ENCODE measurements at places on chromosomes 1 and 21.

- DNase-seq: no peak
These were observed 3.8 kb downstream of the F13B start for GRCh38 chr1:197063212-197063611.

GRCh38 chr1:39779137-39779536 lies 8.0 kb upstream of the OXCT2 start:
- DNase-seq: no peak

GRCh38 chr1:172107316-172107975 lies 266.1 kb downstream of the DNM3 start:
- no peak for DNase-seq

DNA sequence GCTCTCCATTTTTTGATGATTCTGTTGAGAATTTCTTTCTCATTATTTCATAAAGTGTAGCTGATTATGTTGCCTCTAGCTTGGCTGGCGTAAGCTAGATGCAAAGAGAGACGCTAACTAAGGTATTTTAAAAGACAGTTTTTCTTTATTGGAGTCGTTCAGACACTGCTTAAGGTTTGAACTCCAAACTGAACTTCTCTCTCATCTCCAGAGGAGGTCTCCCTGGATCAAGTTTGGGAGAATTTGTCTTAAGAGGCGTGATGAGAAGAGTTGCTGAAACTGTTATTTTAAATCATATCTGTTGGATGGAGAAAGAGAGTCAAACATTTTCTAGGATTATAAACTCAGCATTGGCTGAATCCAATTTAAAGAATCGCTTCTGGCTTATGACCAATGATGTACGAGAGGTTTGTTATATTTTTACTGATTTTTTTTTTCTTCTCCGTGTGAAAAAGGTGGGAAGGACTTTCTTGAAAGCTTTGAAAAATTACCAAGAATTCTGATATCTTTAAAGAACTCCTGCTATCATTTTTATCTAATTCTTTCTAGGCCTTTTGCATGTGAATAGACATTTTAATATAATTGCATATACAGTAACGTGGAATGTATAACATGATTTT lies 34.0 kb downstream of the MAP3K7CL start:
- no peak for DNase-seq

DNA sequence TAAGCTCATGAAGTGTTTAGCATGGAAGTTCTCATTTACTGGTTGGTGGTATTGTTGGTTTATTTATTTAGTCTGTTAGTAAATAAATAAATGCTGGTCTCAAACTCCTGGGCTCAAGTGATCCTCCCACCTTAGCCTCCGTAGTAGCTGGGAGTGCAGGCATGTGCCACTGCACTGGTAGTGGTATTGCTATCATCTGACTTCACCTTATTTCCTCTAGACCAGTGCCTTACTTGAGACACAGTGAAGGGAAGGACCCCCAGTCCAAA lies 1.4 kb upstream of the SLC2A1 start:
- no peak for DNase-seq

- DNase-seq: no peak
These were observed 67.3 kb downstream of the SLC9A1 start for GRCh38 chr1:27087371-27088220.

DNA sequence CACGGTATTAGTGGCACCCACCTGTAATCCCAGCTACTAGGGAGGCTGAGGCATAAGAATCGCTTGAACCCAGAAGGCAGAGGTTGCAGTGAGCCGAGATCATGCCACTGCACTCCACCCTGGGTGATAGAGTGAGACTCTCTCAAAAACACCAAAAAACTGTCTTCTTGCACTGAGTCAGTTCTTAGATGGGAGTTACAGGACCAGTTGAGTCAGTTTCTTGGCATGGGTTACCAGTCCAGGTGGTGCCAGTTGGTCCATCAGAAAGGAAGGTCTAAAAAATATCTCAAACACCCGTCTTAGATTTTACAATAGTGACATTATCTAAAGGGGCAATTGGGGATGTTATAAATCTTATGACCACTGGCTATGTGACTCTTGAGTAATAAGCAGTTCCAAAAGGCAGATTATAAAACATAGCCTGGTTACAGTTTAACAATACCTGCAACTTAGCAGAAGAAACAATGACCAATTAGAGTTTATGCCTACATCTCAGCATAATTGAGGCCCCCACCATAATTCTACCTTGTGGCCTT lies 206.9 kb upstream of the FGGY start:
- DNase-seq: no peak

All from NCI-H2029 (cell line).